ENCODE measurements at places on chromosomes 6 and 20.

DNA sequence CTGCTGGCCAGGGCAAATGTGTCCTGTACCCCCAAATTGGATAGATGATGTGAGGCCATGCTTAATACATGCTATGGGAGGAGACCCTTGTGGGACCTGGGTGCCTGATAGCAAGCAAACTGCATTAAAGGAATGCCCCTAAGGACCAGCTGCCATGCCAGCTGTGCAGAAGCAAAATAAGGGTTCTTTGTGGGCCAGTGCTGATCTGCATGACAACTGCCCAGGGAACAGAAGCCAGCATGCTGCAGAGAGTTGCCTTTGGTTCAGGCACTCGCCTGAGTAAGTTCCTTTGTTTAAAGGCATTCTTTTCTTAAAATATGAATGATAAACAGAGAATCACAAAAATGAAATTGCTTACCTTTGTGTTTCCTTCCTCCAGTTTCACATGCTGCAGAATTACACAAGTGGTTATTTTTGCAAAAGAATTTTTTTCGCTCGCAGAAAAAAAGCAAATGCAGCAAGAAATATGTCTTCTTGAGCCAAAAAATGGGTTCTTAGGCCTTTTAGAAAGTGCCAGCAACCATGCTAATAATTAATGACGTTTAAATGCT, 6.9 kb upstream of the SYNDIG1 start:
- DNase-seq = no peak

- no peak for DNase-seq
These were observed 159.1 kb downstream of the QKI start for GRCh38 chr6:163573503-163574179.

DNA sequence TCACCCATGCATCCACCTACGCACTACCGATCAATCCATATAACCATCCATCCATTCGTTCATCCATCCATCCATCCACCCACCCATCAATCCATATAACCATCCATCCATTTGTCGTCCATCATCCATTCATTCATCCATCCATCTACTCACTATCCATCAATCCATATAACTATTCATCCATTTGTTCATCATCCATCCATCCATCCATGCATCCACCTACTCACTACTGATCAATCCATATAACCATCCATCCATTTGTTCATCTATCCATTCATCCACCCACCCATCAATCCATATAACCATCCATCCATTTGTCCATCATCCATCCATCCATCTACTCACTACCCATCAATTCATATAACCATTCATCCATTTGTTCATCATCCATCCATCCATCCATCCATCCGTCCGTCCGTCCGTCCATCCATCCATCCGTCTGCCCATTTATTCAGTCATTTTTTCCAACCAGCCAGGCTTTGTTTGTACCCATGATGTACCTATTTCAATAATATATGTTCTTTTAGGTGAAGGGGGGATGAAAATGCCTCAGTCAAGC, 6.1 kb upstream of the BPIFB6 start:
- no peak for DNase-seq

GRCh38 chr20:31835977-31836852, 9.2 kb downstream of the FOXS1 start:
- peak; percentile 86 for DNase-seq

- DNase-seq = no peak
These were observed 261.0 kb upstream of the RIN2 start for GRCh38 chr20:19497064-19497463.

DNA sequence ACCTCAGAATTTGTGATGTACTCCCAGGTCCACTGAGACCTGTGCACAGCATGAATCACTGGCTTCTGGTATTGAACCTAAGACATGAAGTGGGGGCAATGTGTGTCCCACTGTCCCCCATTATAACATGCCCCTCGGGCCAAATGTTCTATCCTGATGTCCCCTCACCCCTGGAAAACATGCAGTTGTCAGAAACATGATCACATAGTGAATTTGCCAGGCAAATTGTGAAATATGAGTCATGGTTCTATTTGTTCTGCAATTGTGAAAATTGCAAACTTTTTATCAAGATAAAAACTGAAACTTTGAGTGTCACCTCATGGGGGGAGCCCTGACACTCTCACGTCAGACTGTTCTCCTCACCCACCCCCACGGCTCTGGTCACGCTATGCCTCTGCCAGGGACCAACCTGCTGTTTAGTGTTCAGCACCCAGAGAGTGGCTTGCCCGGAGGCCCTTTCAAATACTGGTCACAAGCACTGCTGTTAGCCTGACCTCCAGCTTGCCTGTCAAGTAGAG, 305.3 kb downstream of the CLIC5 start:
- peak; percentile 89 for DNase-seq

DNA sequence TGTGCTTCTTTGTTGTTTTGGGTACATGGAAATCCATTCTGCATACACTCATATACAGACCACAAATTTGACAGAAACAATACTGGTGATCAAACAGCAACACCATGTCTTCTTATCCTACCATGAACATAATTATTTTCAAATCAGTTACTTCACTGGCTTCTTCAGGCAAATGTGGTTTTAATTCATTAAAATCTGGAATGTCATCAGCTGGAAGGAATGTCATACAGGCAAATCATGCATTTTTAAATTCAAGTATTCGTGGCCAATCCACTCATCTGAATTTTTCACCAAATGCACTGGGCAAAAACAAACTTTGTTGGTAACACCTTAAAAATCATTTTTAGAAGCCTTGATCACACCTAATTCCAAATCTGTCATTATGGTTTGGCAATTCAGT, 59.3 kb downstream of the KIF6 start:
- DNase-seq = no peak

DNA sequence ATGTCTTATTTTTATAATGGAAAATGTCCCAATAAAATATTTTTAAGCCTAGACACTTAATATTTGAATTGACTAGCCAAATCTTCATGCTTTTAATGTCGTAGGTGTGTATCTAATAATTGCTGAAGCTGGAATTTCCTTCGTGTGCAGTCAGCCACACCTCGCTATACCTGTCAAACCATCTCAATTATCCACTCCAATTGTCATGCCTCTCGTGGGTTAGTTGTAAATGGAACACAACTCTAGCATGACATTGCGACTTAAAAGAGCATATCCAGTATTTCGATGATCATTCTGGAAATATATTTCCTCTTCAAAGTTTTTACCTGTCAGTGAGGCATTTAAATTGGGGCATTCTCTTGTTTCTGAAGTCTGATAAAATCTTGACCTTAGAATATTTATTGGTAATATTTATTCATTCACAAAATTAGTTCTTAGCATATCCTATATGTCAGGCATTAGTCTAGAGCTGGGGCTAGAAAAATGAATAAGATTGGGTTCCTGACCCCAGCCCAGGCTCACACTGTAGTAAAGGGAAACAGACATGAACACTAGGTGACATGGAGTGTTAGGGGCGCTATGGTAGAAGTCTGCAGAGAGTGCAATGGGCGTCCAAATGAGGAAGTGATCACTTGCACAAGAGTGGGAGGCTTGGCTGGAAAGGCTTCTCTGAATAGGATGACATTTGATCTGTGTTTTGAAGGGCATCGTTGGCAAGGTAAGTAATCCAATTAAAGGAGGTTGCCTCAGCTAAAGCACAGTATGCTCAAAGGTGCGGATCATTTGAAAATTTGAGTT, 11.0 kb upstream of the CFAP206 start:
- DNase-seq = no peak

- DNase-seq = no peak
These were observed 292.1 kb downstream of the CDH4 start for GRCh38 chr20:61543931-61544745.

GRCh38 chr6:101231606-101232235, 161.8 kb upstream of the GRIK2 start:
- DNase-seq = no peak

DNA sequence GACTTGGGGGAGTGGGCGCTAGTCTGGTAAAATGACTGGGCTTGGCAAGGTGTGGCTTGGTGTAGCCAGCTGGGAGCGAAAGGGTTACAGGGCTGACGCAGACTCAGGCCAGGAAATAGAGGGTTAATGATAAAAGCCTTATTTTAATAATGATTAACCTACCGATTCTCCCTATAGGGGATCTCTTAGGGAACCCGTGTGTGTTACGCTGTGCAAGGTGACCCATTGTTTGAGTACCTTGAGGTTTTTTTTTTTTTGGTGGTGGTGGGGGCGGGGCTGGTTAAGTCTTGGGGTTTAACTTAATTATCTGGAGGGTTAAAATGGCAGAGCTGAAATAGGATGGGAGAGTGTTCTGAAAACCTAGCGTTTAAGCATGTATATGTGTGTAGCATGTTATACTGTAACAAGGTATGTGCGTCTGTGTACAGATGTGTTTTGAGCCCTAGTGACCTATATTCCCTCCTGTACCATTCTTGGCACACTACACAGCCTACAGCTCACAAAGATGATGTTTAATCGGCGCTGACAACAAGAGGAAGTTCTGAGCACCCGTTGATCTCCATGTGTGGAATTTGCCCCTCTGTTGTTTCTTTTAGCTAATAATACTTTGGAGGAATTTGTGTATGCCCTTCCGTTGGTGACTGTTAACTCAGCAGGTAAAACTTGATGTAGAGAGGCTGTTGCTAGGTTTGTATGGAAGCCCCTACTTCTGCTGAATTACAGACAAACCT, 1.3 kb downstream of the CARMIL1 start:
- no peak for DNase-seq

DNA sequence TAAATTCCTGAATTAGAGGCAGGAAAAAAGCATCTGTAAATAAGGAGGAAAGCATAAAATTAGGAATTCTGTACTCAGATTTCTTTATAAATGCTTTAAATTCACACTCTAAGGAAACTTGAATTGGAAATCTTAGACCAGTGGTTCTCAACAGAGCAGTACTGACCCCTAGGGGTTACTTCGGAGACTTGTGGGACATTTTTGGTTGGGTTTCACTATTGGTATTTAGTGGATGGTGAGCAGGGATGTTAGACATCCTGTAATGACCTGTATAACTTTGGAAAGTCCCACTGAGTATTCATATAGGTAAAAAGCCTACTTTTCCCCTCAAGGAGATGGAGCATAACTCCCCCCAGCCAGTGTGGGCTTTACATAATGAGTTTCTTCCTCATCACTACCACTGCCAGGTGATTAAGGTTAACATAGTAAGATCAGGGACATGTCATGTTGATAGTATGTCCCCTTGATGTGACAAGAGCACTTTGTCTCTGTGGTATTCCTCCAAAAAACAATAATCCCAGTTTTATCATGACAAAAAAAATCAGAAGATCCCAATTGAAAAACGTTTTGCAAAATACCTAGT, 31.0 kb downstream of the GLO1 start:
- DNase-seq = no peak

DNA sequence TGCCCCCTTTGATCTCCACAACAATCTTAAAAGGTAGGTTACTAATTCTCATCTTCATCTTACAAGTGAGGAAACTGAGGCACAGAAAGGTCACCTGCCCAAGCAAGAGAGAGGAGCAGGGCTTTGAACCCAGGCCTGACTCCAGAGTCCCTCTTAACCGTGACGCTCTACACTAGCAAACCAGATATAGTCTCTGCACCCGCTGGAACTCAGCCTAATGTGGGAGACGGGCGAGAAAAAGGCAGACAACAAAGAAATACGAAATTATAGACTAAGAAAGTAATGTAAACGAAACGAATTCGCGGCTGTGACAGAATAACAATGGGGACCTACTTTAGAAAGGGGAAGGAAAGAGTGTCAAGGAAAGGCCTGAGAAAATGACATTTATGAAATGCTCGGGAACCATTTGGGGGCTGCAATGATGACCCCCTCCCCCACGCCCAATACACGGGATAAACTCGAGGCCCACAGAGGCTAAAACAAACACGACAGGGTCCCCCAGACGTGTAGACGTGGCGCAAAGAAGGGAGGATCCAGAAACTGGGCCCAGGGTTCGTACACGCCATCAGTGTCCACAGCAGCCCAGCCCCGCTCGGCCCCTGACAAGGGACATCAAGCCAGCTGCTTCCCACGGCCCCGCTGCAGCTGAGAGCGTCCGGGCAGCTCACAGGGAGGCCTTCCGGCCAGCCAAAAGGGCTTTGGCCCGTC, 637 bp downstream of the TRPC4AP start:
- DNase-seq = peak; percentile 61

DNA sequence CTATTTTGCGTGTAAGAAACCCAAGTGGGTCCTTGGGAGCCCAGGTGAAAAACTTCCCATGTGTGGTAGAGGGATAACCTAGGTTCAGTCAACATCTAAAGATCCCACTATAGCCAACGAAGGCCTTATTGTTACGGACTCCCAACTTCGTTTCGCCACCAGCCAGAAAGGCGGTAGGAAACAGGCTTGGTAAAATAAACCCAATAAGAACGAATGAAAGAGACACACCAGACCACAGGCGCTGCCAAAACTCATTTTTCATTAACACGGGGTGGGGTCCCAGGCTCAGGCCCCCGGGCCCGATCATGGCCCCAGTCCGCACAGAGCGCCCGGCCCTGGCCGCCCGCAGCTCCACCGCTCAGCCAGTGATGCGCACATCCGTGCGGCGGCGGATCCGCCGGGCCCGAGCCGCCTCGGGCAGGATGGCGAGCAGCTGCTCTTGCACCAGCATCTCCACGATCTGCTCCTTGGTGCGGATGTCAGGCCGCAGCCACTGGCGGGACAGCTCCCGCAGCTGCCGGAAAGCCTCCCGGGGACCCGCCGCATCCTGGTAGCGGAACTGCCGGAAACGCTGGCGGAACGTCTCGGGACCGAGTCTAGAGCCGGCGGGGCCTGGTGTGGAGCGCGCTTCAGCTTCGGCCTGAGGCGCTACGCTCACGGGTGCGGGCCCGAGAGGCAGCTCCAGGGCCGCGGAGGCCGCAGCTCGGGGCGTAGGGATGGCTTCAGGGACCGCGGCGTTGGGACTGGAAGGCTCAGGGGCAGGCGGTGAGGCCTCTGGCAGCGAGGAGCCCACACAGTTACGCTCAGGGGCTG, 709 bp downstream of the SCAND1 start:
- DNase-seq = peak; percentile 83
